ENCODE measurements at places on chromosomes 11 and 22. TPM values are rescaled to one million over a fixed set of nuclear protein-coding genes. Genes with fewer than 3 reads are reported as not detected.

The UNC93B1 gene
- total RNA-seq = 19.1 TPM

The TSPO gene
- 219 TPM for total RNA-seq

The SCN3B gene
- total RNA-seq = 2.3 TPM

The FGF19 gene
- total RNA-seq = not detected

The UCP3 gene
- 0.16 TPM for total RNA-seq

The BTBD18 gene
- total RNA-seq = not detected

The TUBGCP6 gene
- total RNA-seq = 36.6 TPM

The BRSK2 gene
- under 0.01 TPM for total RNA-seq

The SLC35F2 gene
- total RNA-seq = 28.7 TPM

The SF3A1 gene
- total RNA-seq = 33.2 TPM

The MAPK8IP1 gene
- total RNA-seq = 3.2 TPM

The HMGXB4 gene
- total RNA-seq = 8.4 TPM

Data from bladder microvascular endothelial cell (primary cell).